ENCODE measurements at places on chromosomes 11 and 22. TPM values are rescaled to one million over a fixed set of nuclear protein-coding genes. Genes with fewer than 3 reads are reported as not detected.

GRCh38 chr11:11978098-11978637 lies 30.3 kb downstream of the DKK3 start:
- no peak for DNase-seq

DNA sequence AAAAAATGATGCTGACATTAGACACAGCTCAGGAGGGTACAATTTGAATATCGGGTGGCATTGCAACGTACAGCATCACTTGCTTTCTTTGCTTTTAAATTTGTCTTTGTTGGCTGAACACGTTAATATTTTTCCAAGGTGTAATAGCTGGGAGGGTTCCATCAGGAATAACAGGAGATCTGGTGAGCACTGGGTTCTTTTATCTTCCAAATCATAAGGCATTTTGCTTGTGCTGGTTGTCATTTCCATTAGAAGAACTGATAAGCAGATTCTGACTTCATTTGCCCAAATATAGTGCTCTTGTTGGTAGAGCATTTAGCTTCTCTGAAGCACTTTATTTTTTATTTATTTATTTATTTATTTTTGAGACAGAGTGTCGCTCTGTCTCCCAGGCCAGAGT lies 48.9 kb downstream of the LMO2 start:
- no peak for DNase-seq

DNA sequence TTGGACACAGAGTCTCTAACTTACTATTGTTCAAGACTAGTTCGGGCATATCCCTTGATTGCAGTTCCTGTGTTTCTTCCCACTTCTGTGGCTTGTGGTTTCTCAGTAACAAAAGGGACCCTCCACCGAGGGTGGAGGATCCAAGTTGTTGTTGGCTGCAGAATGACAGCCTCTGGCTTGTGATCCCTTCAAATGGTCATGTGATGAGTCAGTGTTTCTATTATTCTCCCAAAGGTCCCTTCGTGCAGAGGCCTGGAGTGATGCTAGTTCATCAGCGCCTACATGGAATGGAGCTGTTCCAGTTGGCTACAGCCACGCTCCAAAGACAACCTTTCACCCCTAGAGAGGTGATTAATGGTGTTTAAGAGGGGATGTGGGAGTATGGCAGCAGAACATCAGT lies 2.6 kb upstream of the VWCE start:
- peak; percentile 57 for DNase-seq

- no peak for DNase-seq
These were observed 45.2 kb downstream of the MYEOV start for GRCh38 chr11:69339041-69339733.

DNA sequence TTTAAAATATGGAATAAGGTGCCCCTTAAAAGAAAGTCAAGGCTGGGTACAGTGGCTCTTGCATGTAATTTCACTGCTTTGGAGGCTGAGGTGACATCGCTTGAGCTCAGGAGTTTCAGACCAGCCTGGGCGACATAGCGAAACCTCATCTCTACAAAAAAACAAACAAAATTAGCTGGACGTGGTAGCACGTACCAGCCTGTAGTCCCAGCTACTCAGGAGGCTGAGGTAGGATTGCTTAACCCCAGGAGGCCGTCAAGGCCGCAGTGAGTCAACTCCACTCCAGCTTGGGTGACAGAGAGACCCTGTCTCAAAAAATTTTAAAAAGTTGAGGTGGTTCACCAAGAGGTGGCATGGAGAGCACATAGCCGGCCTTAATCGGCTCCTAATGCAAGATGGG lies 17.7 kb upstream of the ADORA2A start:
- DNase-seq: no peak

DNA sequence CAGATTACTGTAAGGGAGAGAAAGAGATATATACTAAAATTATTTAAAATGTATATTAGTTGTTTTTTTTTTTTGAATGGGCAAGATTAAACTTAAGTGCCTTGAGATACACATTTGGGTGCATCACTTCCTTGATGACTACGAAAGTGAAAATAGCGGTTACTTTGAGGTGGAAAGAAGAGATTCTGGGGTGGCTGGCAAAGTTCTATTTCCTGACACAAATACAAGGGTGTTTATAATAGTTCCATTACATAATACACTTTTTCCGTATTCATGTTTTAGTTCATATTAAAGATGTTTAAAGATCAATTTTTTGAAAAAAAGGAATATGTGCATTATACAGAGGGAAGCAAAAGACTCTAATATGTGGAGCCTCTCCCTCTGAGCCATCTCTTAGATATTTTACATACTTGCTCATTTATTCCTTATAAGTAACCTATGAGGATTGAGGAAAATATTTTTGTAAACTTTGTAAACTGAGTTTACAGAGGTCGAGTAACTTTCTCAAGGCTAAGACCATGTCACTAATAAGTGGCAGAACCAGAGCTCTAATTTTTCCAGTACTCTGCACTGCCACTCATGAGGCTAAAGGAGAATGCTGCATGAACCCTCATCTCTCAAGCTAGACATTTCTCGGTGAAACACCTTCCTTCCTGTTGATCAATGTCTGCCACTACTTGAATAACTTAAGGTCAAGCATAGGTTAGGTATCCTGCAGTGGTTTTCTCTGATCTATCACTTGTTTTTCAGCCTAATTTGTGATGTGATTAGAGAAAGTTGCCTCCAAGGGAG lies 58.6 kb downstream of the DDIAS start:
- DNase-seq: no peak

DNA sequence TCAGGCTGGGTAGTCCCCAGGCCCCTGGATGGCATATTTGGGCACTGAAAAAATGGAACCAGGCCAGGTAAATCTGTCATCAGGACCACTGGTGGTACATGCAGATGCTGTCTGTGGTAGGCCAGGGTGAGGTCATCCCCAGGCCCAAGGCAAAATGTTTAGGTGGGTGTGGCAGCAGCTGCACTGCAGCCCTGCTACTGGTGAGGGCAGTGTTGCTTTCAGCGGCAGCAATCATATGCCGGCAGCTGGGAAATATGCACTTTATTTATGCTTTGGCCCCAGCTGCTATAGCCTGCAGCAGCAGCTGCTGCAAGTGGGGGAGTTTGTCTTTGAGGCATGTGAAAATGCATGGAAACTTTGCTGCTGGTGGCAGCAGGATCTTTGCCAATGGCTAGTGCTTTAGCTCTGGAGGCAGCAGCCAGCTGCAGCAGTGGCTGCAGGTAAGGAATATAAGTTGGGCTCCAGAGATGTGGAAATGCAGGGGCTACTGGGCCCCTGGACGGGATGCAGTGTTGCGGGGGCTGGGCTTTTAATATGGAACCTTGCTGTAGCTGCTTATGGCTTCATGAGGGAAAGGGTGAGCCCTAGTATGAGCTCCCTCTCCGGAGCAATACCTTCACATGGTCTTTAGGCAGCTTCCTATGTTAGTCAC lies 365.7 kb upstream of the CADM1 start:
- DNase-seq: peak; percentile 38

- no peak for DNase-seq
These were observed 327.0 kb upstream of the CCDC90B start for GRCh38 chr11:83612891-83613766.

- no peak for DNase-seq
These were observed 43.6 kb downstream of the OR2AG2 start for GRCh38 chr11:6727971-6728760.

GRCh38 chr22:20009018-20009491 lies 7.6 kb downstream of the ARVCF start:
- DNase-seq: no peak

DNA sequence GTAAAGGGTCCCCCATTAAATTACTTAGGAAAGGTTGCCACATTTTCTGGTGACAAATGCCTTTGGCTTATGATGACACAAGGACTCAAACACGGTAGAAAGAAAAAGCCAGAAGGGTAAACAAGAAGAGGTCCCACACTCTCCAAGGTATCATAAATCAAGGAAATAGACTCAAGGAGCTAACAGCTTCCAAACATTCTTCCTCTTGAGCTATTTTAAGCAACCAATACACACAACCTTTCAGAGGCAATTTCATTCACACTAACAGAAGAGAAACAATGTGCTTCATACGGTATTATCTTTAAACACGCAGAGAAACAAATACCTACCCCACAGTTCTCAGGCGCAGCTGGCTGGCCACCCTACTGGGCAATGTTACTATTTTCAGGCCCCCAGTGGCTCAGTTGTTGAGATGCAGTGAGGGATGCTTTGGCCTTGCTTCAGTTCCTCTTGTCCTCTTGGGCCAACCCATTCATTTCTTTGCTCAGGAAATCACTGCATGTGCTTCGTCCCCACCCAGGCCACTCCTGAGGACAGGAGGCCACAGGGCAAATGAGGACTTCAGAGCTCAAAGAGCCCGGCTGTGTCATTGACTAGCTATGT lies 15.8 kb downstream of the ABTB2 start:
- no peak for DNase-seq

DNA sequence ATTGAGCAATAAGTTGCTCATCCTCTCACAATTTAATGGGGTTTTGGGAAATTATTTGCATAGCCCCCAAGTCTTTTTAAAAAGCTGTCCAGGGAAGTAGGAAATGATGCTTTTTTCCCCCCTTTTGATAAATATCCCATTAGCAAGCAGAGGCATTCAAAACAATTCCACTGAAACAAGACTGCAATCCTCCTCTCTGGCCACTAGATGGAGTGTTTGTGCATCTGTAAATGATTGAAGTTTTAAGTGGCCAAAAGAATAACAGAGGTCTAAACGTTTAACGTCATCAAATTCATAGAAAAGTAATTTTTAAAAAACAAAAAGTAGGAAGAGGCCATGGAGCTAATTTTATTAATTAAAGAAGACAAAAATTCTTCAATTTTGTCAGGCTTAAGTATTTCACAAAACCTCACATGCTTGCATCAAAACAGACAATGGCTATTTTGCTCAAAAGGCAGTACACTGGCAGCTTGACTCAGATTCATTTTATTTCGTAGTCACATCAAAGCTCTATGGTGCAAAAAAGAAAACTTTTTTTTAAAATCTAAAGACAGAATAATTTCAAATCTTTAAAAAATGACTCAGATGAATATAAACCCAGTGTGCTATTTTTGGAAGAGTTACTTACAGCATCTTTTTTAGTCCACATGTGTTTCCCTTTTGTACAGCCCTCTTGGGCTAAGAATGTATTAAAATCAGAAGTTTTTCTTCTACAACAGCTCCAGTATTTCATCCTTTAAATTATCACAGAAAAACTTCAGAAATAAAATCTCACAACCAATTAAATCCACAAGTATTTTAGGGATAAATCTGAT lies 17.8 kb downstream of the CHORDC1 start:
- peak; percentile 49 for DNase-seq

DNA sequence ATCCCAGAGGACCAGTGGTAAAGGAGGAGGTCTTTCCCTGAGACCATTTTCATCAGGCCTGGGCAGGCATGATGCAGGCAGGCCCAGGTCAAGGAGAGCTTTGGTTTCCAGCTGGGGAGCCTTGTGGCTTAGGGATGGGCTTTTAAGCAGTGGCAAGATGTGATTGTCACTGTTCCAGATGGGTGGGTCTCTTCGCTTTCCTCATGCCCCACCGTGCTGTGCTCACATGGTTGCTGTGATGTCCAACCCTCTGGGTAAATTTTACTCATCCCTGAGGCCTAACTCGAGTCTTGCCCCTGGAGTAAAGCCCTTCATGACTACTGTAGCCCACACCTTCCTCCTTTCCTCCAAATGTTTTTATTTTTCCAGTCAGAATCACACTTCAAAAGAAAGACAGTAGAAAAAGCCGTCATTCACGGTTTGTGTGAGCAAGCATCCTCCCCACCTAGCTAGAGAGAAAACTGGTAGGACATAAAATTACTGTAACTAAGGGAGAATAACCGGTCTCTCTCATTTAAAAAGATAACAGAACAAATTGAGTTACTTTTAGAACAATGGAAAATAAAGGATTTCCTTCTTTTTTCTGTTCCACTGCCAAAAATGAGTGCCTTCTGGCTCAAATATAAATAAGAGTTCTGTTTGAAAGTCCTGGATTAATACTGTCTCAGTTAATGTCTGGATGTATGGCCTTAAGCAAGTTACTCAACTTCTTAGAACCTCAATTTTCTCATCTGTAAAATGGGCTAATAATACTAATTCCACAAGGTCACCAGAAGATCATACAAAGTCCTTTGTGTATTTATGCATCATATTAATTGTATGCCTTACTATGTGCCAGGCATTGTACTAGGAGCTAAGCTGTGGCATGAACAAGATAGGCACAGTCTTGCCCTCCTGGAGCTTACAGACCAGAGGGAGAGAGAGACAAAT lies 84.9 kb downstream of the ME3 start:
- no peak for DNase-seq

GRCh38 chr22:49756676-49757075 lies 71.0 kb downstream of the BRD1 start:
- no peak for DNase-seq

DNA sequence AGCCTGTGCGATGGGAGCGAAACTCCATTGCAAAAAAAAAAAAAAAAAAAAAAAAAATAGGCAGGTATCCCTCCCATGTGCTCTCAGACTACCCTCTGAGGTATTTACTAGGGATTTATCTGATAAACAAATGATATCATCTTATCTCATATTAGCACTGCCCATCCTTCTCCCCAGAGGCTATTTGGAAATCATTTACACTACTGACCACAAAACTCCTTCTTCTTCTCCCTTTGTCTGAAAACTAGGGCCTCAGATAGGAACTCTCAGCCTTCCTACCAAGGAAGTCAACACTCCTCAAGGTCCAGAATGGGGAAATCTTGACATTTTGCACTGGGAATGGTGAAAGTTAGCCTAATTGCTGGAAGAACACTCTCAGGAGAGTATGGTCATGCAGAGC lies 46.4 kb downstream of the LARGE2 start:
- no peak for DNase-seq

DNA sequence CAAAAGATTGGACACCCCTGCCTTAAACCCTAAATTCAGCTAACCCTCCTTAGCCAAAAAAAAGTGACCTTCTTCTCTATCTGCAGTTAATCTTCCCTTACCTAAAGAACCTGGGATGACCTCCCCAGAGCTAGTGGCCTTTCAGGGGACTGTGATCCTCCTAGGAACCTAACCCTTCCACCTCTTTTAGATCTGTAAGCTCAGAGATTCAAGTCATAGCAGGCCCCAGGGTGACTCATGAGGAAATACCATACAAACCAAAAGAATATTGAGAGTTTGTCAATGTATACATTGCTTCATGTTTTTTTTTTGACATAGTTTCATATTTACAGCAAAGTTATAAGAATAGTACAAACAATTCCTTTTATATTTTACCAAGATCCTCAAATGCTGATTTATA lies 38.3 kb upstream of the CXCR5 start:
- no peak for DNase-seq

GRCh38 chr11:37544491-37544890 lies 946.5 kb upstream of the RAG2 start:
- no peak for DNase-seq

The DNAJB7 gene
- polyA plus RNA-seq: 0.99 TPM

The ZNRF3 gene
- 28.2 TPM for polyA plus RNA-seq

The SCGB1A1 gene
- polyA plus RNA-seq: not detected

The C11orf91 gene
- not detected for polyA plus RNA-seq

The NRXN2 gene
- 17.8 TPM for polyA plus RNA-seq

The OR2AG2 gene
- polyA plus RNA-seq: 0.08 TPM

The GDPD4 gene
- not detected for polyA plus RNA-seq

The SSTR3 gene
- polyA plus RNA-seq: 1.1 TPM

The IL18 gene
- polyA plus RNA-seq: 4.9 TPM

The SMIM35 gene
- polyA plus RNA-seq: 0.10 TPM

The TSGA10IP gene
- polyA plus RNA-seq: 0.18 TPM

The HEPHL1 gene
- polyA plus RNA-seq: 0.09 TPM

The APOA5 gene
- not detected for polyA plus RNA-seq

Data from renal pelvis (tissue), 12 donors.